ENCODE measurements at places on chromosomes 5 and 9. TPM values are rescaled to one million over a fixed set of nuclear protein-coding genes. Genes with fewer than 3 reads are reported as not detected.

The ZNF300 gene
- 2.2 TPM for total RNA-seq

The CMYA5 gene
- 0.23 TPM for total RNA-seq

The CAMK2A gene
- total RNA-seq, result not detected

The FCN2 gene
- not detected for total RNA-seq

The NIM1K gene
- 1.1 TPM for total RNA-seq

The HMCN2 gene
- not detected for total RNA-seq

The CER1 gene
- not detected for total RNA-seq

The PCDHB12 gene
- total RNA-seq, result not detected

The DDX31 gene
- 15.5 TPM for total RNA-seq

GRCh38 chr5:10446490-10446889, 4.8 kb downstream of the ROPN1L start:
- DNase-seq, result no peak
- H3K27me3 ChIP-seq, result no peaks in the 10 kb centered on the region
- peaks cover 52% of the 10 kb centered on the region for H3K4me1 ChIP-seq
- peak overlapping the region; percentile 39 for H3K4me3 ChIP-seq

- no peaks in the 10 kb centered on the region for H3K36me3 ChIP-seq
- no peak for DNase-seq
- no peaks in the 10 kb centered on the region for H3K27me3 ChIP-seq
- H3K4me1 ChIP-seq, result peaks cover 28% of the 10 kb centered on the region
Observed at GRCh38 chr5:54669845-54670244, 152.3 kb downstream of the SNX18 start.

- H3K36me3 ChIP-seq, result no peaks in the 10 kb centered on the region
- no peak for DNase-seq
- H3K4me3 ChIP-seq, result no peak overlapping the region
- H3K27ac ChIP-seq, result no peak overlapping the region
Observed at GRCh38 chr5:30405821-30406220, 787.7 kb upstream of the CDH6 start.

- no peak for DNase-seq
- no peak overlapping the region for H3K4me3 ChIP-seq
Observed at GRCh38 chr5:136730426-136730825, 365.1 kb upstream of the TRPC7 start.

- no peak overlapping the region for H3K27ac ChIP-seq
- no peak overlapping the region for H3K4me3 ChIP-seq
- no peak for DNase-seq
- H3K27me3 ChIP-seq, result peaks cover 13% of the 10 kb centered on the region
Observed at GRCh38 chr5:33755231-33755630, 136.6 kb downstream of the ADAMTS12 start.

GRCh38 chr5:100970646-100971255, 67.7 kb upstream of the ST8SIA4 start:
- no peaks in the 10 kb centered on the region for H3K4me1 ChIP-seq
- no peaks in the 10 kb centered on the region for H3K36me3 ChIP-seq
- DNase-seq, result no peak
- H3K4me3 ChIP-seq, result no peak overlapping the region
- no peaks in the 10 kb centered on the region for H3K27me3 ChIP-seq

GRCh38 chr9:71592400-71592799, 175.9 kb downstream of the CEMIP2 start:
- peaks cover 2% of the 10 kb centered on the region for H3K36me3 ChIP-seq
- H3K27me3 ChIP-seq, result peaks cover 47% of the 10 kb centered on the region
- no peak overlapping the region for H3K27ac ChIP-seq
- DNase-seq, result no peak
- H3K4me3 ChIP-seq, result no peak overlapping the region

DNA sequence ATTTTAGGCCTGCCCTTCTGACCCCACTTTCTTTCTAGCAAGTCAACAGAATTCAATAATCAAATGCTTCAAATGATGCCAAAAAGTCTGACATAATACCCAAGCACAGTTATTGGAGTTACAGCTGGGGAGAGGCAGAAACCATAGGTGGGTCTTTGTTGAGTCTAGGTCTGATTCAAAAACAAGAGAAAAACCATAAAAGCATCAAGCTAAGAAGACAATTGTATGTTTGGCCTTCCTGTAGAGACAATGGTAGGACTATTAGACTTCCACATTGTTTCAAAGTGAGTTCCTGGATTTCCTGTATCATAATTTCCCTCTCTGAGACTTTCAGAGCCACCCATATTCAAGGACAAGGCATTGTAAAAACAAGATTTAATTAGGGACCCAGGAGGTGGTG, 16.8 kb upstream of the CCDC192 start:
- no peaks in the 10 kb centered on the region for H3K4me1 ChIP-seq
- no peak for DNase-seq
- H3K27me3 ChIP-seq, result no peaks in the 10 kb centered on the region

DNA sequence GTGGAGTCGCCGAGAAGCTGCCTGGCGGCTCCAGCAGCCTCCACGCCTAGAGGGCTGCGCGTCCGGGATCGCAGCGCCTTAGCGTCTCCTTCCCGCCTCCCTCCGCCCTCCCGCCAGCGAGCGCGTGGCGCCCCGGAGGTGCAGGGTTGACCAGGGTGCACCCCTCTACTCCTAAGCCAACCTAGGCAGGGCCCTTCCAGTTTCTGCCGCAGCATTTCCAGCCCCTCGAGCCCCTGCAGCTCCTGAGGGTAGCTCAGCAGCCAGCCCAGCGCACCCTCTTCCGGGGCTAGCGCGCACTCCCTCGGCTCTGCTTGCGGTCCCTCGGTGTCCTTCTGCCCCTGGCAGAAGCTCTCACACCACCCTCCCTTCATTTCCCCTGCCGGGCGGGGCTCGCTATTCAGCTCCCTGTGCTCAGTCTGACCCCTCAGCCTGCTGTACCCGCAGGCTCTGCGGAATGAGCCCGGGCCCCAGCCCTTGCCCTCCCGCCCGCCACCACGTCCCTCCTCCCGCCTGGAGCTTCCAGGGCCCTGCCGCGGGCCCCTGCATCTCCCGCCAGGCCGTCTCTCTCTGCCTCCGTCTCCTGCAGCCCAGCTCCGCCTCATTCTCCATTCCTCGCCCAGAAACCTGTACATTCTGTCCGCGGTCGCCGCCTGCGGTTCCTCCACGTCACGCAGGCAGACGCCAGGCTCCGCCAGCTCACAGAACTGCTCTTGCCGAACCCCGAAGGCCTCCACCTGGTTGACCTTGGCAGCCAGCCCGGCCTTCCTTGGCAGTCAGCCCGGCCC, 61.8 kb downstream of the SPATA31C2 start:
- H3K36me3 ChIP-seq, result peaks cover 7% of the 10 kb centered on the region
- peaks cover 54% of the 10 kb centered on the region for H3K27me3 ChIP-seq
- H3K4me3 ChIP-seq, result peak overlapping the region; percentile 95
- no peak overlapping the region for H3K27ac ChIP-seq

Measured in T-helper 17 cell (primary cell).